ENCODE measurements at places on chromosomes 7 and 10.

- DNase-seq, result no peak
These were observed 33.1 kb downstream of the NUDT1 start for GRCh38 chr7:2275101-2275500.

DNA sequence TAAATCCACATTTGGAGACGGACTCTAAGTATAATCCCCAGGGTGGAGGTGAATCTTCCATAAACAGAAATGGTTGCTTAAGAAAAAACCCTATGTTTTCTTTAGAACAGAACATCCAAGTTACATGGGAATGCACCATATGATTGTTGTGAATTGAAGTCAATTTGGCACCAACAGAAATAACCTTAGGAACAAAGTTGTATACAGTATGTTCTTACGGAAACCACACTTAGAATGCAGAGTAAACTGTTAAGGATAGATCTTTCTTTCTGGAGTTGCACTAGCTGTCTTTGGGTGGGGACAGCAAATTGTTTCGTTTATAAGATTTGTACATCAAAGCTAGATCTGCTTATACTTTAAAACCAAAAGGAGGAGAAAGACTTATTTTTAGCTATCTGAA is 316.4 kb downstream of the PTEN start:
- DNase-seq, result no peak

DNA sequence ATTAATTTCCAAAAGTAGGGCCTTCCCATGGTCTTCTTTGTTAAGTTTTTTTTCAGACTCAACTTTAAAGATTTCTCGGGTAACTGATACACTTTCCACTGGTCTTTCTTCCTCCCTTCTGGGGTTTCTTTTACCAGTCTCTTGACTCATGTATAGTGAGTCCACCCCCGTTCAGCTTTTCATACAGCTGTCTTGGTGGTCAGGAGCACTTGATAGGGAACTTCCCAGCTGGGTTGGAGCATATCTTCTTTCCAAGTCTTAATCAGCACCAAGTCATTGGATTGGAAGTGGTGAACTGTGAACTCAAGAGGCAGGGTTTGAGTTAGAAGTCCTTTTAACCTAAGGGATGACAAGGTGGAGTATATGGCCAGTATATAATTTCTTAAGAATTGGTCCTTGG is 29.2 kb upstream of the ELOVL3 start:
- DNase-seq, result no peak

DNA sequence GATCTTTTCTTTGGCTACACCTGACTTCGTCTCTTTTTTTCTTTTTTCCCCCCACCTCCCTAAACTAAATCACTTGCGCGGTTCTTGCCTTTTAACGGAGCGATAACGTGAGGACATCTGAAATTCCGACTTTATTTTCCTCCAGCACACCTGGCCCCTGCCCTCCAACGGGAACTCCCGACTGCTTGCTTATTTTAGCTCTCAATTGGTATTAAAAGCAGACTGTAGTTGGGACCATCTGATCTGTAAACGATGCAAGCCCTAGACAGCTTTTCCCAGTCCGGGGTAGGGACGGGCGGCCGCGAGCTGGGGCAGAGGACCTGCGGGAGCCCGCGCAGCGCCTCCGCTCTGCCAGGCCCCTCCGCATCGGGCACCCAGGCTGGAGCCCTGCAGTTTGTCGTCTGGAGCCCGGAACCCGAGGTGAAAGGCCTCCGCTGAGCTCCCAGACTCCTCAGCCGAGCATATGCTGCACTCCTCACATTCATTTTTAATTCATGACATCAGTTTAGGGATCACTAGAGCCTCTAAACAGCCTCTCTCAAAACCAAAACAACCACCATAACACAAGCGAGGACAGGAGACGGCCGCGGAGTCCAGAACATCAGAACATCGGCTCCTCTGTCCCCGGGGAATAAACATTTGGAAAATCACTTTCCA is 10.0 kb upstream of the EMX2 start:
- no peak for DNase-seq

GRCh38 chr7:1468203-1468602 is 8.9 kb upstream of the MICALL2 start:
- no peak for DNase-seq

DNA sequence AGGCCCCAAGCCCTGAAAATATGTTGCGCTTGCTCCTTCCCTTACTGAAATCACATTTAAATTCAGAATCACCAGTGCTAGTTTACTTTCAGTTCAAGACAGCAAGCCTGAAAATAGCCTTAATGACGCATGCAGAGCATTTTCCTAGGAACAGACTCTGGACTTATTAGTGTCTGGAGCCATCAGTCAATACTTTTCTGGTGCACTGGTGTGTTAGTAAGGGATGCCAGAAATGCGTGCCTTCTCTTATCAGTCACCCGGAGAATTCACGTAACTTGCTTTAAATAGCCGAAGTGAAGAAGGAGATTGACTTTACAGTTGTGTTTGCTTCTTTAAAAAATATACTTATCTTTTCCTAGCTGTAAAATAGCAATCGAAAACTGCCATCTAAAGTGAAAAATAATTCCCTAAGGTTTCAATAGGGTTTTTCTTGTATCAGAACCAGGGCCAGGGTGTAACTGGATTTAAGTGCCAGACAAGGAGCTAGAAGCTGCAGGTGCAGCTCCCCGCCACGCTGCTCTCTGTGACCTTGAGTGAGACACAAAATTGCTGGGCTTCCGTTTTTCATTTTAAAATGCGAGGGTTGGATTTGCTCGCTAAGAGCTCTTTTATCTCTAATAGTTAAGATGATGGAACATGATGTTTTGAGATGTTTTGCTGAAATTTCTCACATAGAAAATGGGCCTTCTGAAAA is 177.8 kb downstream of the NSUN6 start:
- no peak for DNase-seq

- no peak for DNase-seq
These were observed 211.7 kb downstream of the CCSER2 start for GRCh38 chr10:84540022-84540616.

DNA sequence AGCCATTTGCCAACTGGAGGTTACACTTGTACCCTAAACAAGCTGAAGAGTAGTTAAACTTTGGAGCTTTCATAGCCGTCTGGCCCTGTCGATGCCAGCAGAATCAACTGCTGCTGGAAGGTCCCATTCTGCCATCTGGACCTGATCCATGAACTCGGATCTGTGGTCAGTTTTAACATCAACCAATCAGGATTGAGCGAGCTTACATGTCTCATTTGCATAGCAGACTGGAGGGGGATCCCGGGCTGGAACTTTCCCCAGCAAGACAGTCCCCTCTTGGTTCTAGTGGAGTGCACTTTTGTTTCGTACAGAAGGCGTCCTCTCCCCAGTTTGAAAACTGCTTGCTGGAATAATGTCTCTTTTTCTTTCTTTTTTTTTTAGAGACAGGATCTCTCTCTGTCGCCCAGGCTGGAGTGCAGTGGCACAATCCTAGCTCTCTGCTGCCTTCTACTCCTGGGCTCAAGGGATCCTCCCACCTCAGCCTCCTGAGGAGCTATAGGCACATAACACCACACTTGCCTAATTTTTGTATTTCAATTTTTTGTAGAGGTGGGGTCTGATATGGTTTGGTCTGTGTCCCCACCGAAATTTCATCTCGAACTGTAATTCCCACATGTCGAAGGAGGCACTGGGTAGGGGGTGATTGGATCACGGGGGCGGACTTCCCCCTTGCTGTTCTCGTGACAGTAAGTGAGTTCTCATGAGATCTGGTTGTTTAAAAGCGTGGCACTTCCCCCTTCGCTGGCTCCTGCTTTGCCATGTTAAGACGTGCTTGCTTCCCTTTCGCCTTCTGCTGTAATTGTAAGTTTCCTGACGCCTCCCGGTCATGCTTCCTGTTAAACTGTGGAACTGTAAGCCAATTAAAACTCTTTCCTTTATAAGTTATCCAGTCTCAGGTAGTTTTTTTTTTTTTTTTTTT is 42.8 kb upstream of the SEPHS1 start:
- DNase-seq, result no peak

DNA sequence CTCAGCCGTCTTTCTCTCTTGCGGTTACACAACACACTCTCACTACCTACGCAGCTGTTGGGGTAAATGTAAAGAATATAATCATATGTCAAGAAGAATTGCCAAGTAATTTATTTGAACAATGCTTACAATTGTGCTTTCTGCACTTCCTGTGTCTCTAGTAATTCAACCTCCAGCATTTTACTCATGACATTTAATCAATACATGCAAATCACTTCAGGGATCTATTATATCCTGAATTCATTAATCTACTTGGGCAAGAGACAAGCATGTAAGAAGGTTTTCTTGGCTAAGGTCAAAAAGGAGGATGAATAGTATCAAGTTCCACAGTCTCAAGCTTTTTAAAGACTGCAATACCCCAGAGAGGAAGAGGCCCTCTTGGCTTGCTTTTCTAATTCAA is 562.9 kb upstream of the ADARB2 start:
- no peak for DNase-seq

Data from stimulated activated CD4-positive, alpha-beta T cell treated with anti-CD3 and anti-CD28 coated beads, Interleukin-12 subunit alpha, Interleukin-12 subunit beta, amount 100 ng/mL, for 24 hours (primary cell).